Natural killer cell (primary cell): ENCODE measurements at places on chromosomes 2 and 18. TPM values are rescaled to one million over a fixed set of nuclear protein-coding genes. Genes with fewer than 3 reads are reported as not detected.

HOXD10 gene
- total RNA-seq = not detected

DSC2 gene
- total RNA-seq = 0.32 TPM

MEP1B gene
- not detected for total RNA-seq

ZNF396 gene
- total RNA-seq = 1.2 TPM

CDKL4 gene
- not detected for total RNA-seq

CFAP65 gene
- not detected for total RNA-seq

GALNT3 gene
- total RNA-seq = 47.4 TPM

NAPG gene
- total RNA-seq = 62.5 TPM

MAP3K19 gene
- total RNA-seq = not detected

CCDC74B gene
- total RNA-seq = 0.25 TPM

ZBTB7C gene
- total RNA-seq = not detected

FIGLA gene
- not detected for total RNA-seq

KCNJ13 gene
- total RNA-seq = not detected

TUBA4A gene
- total RNA-seq = 188 TPM

G6PC2 gene
- total RNA-seq = not detected

IL1R1 gene
- 3.1 TPM for total RNA-seq

OSR1 gene
- total RNA-seq = not detected

SMC6 gene
- 22.3 TPM for total RNA-seq

OXER1 gene
- total RNA-seq = 0.41 TPM

DNAJC5G gene
- total RNA-seq = not detected

LIPG gene
- total RNA-seq = not detected

UBR3 gene
- 40.8 TPM for total RNA-seq

CCDC74A gene
- 0.95 TPM for total RNA-seq

ZNF512 gene
- 30.6 TPM for total RNA-seq

DOK6 gene
- total RNA-seq = 0.02 TPM

AFF3 gene
- 4.6 TPM for total RNA-seq

ZCCHC2 gene
- 81.2 TPM for total RNA-seq

REG3G gene
- not detected for total RNA-seq

PXDN gene
- 3.7 TPM for total RNA-seq

MGAT4A gene
- total RNA-seq = 96.4 TPM

NGEF gene
- total RNA-seq = not detected
